ENCODE measurements at places on chromosomes 1 and 21. TPM values are rescaled to one million over a fixed set of nuclear protein-coding genes. Genes with fewer than 3 reads are reported as not detected.

HOOK1 gene
- under 0.01 TPM for total RNA-seq

MRPS6 gene
- total RNA-seq = 14.4 TPM

SGIP1 gene
- 25.2 TPM for total RNA-seq

ADAMTS5 gene
- 2.9 TPM for total RNA-seq

FCGR1A gene
- total RNA-seq = not detected

IGSF21 gene
- total RNA-seq = not detected

TM2D1 gene
- 46.8 TPM for total RNA-seq

BCAR3 gene
- 36.1 TPM for total RNA-seq

ACTL8 gene
- total RNA-seq = not detected

RABIF gene
- 12.0 TPM for total RNA-seq

SPRR2B gene
- total RNA-seq = not detected

LCE2B gene
- total RNA-seq = not detected

SCNM1 gene
- 15.5 TPM for total RNA-seq

IFNLR1 gene
- not detected for total RNA-seq

VCAM1 gene
- total RNA-seq = 0.43 TPM

SPRR2E gene
- not detected for total RNA-seq

KCNN3 gene
- 1.3 TPM for total RNA-seq

BGLAP gene
- 0.33 TPM for total RNA-seq

RNU1-1 gene
- total RNA-seq = 8,230 TPM

ELF3 gene
- under 0.01 TPM for total RNA-seq

DMRTA2 gene
- under 0.01 TPM for total RNA-seq

MYBPHL gene
- not detected for total RNA-seq

CGN gene
- 0.11 TPM for total RNA-seq

ESRRG gene
- not detected for total RNA-seq

LDLRAD1 gene
- total RNA-seq = not detected

ADGRB2 gene
- 0.11 TPM for total RNA-seq

TEX38 gene
- total RNA-seq = not detected

PROK1 gene
- total RNA-seq = not detected

CCDC17 gene
- 0.87 TPM for total RNA-seq

NEK2 gene
- total RNA-seq = 4.5 TPM

VTCN1 gene
- not detected for total RNA-seq

CNR2 gene
- not detected for total RNA-seq

KCNE1 gene
- 0.26 TPM for total RNA-seq

IGSF3 gene
- 40.5 TPM for total RNA-seq

SERINC2 gene
- total RNA-seq = 6.5 TPM

C4BPA gene
- total RNA-seq = not detected

CHAF1B gene
- total RNA-seq = 2.0 TPM

APH1A gene
- total RNA-seq = 146 TPM

KPRP gene
- not detected for total RNA-seq

PDC gene
- not detected for total RNA-seq

APOBEC4 gene
- not detected for total RNA-seq

MYCL gene
- total RNA-seq = 0.22 TPM
